ENCODE measurements at places on chromosomes 4 and X.
A peak's percentile ranks its signal among the peaks of the same experiment; 100 is the strongest.

GRCh38 chr4:122476126-122476525, 19.6 kb upstream of the IL2 start:
- DNase-seq, result no peak

DNA sequence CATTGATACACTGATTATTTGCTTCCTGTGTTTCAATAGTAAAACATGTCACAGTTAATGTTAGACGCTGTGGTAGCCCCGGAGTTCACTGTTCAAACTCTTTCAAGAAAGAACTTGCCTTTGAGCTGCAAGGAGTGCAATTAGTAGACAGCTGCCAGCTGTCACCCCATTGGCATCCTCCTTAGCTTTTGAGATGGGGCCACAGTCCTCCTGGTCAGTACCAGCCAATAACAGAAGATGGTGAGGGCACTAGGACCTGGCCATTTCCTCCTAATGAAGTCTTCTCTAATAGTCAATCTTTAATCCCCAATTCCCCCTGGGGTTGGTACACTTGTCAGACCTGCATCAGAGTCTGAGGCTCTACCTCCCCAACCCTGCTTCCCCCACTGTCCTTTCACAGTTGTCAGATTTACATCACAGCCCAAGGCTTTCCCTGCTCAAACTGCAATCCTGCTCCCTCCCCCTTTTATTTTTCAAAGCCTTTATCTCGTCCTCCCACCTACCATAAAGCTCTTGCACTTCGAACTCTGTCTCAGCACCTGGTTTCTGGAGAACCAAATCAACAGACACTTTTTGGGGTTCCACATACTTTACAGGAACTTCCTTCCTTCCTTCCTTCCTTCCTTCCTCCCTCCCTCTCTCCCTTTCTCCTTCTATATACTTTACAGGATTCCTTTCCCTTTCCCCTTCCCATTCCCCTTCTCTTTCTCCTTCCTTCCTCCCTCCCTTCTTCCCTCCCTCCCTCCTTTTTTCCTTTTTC, 182.0 kb downstream of the RASL11B start:
- DNase-seq, result no peak

DNA sequence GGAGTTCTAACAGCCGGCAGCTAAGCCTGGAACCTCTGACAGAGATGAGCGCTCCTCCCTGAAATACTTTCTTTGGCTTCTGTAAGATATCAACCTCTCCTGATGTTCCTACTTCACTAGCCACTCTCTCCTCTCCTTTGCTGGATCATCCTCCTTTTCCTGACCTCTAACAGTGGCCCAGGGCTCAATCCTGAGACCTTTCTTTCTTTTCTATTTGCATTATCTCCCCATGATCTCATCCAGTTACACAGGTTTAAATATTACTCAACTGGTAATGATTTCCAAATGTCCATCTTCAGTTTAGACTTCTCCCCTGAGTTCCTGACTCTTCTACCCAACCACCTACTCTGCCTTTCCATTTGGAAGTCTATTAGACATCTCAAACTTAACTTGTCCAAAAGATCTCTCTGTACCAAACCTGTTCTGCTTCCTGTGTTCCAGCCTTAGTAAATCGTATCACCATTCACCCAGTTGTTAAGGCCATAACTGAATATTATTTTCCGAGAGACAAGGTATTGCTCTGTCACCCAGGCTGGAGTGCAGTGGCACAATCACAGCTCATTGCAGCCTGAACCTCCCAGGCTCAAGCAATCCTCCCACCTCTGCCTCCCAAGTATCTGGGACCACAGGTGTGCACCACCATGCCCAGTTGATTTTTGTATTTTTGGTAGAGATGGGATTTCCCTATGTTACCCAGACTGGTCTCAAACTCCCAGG, 41.1 kb downstream of the RFC1 start:
- DNase-seq, result no peak

DNA sequence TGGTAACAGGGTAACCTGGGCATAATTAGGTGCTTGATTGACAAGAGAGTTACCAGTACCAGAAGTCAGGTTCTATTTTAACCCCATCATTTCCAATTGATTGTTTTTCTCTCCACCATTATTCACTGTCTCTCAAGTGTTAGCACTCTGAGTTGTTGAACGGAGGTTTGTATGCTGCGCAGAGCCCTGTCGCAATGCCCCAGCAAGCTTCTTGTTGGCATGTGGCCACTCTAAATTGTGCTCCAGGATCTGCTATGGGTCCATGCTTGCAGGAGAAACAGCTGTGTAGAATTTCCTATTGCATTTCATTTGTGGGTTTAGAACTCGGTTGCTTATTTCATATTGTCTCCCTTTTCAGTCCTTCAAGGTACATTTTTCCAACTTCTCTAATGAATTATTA, 98.2 kb downstream of the KLHL8 start:
- DNase-seq, result no peak

DNA sequence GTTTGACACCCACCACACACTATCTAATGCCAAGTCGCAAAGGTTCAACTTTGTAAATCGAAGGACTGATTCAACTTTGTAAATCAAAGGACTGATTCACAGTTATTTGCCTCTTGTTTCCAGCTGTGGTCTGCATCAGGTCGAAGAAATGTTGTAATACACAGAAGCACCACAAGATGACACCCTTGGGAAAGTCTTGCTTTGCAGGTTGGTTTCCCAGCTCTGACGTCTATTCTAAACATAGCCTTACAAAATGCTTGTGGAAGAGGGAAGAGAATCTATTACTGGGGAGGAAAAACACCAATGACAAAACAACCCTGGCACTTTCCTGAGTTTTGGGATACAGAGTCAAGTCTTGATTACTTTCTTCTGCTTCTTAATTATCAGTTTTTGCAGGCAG, 35.3 kb downstream of the SUPT20HL1 start:
- DNase-seq, result peak; percentile 10

DNA sequence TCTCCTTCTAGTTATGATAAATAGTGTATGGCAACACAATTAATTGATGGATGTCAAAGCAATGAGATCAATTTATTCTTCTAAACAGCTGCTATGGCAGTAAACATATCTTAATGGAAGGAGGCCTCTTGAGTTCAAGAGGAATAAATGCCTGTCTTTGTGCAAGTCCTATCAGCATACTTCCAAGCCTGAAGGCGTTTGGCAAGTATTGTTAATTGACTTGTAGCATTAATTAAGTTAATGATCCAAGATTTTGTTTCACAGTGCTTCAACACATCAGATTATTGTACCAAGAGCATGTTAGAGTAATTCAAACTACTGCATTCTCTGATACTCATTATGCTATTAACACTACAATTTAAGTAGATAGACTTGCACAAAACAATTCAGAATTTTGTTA, 144.8 kb downstream of the FAT4 start:
- no peak for DNase-seq

- DNase-seq, result no peak
Observed at GRCh38 chr4:78618436-78618835, 66.9 kb downstream of the ANXA3 start.

DNA sequence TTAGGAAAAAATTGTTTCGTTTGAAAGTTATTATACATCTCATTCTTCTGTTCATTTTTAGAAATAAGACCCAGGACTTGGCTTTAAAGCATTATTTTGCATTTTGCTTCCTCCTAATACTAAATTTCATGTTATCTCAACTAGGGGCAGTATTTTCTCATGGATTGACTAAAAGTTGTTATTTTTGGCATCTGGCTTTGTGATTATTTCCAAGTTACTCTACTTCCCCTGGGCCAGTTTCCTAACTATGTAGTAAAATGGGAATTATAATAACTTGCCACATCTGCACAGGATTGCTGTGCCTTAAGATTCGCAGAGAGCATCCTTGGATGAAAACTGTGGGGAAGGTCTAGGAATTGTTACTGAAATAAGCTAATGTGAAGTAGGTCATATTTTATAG, 3.0 kb downstream of the RBPJ start:
- no peak for DNase-seq

DNA sequence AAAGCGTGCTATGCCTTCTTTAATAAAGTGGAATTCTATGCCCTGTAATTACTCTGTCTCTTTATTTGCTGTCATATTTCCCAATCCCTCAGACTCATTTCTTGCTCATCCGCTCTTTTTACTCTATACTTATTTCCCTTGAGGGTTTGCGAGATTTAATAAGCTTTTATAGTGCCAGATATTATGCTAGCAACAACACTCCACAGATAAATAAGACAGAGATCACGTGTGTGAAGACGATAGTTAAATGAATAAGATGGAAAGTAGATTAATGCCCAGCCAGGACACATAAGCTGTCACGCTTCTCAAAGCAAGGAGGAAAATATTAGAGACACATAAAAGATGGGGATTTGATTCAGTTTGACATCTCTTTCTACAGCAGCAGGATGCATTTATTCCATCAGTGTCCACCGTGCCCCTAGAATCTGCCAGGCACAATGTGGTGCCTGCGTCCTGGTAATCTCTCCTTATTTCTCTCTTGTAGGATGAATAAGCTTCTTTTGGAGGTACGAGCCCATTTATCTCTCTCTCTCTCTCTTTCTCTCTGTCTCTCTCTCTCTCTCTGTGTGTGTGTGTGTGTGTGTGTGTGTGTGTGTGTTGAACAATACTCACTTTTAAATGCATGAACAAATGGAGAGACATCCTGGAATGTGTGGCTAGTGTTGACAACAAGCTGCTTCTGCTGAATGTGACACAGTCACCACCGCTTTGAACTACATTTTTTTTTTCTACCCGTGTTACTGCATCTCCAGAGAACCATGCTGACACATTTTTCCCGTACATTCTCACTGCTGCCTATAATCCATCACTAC, 48.2 kb downstream of the TMEM156 start:
- DNase-seq, result no peak

GRCh38 chr4:15035159-15035558, 32.9 kb downstream of the CPEB2 start:
- DNase-seq, result no peak

DNA sequence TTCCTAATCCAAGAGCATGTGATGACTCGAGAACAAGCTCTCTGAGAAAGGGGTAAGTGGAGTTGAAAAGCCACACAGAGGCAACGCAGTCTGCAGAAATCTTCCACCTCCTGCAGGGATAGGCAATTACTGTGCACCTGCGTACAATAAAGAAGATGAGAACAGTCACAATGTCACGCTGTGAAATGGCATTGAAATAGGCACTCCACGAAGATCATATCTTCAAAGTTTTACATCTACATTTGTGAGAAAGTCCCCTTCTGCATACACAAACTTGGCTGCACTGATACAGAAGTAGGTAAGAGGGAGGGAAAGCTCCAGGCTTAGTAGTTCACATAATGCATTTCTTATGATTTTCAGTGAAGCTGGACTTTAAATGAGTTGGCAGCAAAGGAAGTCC, 27.1 kb downstream of the DDX60L start:
- no peak for DNase-seq

DNA sequence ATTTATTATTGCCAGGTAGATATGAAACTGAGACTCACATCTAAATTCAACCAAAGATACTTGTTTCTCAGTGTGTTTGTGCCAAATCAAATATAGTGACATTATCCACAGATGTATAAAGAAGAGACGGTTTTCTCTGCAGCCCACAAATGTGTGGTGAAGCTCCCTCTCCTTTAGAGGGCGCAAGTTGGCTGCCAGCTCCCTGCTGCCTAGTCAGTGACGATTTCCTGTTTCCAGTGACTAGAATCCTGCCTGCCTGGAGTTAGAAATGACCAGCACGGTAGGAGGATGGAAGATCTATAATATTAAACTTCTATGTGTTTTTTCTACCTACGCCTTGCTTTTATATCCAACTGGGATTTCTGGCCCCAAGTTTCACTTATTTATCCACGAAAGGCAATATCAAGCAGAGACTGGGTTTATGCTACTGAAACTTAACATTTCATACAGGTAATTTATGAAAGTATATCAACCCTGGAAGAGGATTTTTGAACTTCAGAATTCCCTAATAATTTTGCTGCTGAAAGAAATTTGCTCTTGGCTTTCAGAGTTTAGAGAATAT, 1793.7 kb upstream of the TENM3 start:
- DNase-seq, result no peak

GRCh38 chrX:2373615-2374014, 127.2 kb downstream of the DHRSX start:
- no peak for DNase-seq

DNA sequence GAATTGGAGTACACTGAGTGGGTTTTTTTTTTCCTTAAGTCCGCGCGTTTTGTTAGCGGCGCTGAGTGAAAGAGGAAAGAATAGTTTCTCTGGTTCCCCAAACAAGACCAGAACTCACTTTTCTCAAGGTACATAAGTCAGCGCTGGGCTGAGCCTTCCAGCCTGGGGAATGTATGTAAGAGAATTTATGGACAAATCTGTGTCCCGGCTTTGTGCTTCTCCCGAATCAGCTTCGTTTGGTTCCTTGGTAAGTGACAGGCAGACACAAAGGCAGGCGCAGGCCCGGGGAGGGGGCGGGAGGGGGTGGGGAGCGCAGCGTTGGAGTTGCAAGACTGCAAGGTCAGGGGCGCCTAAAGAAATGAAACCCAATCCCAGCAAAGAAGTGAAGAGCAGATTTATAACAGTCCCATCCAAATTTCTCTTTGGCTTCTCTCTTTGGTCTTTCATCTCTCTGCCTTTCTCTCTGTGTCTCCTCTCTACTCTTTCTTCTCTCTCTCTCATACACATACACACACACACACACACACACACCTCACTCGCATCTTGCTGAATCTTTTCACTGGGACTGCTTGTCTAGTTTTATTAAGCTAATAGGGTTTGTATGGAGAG, 981 bp downstream of the TET2 start:
- no peak for DNase-seq

GRCh38 chr4:129345609-129346008, 249.7 kb downstream of the C4orf33 start:
- no peak for DNase-seq

DNA sequence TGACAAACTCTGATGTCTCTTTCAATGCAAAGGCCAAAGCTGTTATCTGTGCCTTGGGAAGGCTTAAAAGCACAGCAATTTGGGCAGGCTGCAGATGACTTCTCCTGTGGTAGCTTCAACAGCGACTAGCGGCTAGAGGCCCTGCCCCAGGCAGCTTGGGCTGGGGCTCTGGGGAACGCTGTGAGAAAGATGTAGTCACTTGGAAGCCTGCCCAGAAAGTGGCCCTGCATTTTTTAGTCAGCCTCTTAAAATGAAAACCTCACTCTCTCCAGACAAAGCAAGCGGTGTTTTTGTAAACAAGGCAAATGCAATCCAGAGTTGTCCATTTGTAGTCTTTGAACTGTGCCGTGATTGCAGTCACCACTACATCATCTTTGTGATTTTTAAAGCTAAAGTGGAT, 27.5 kb downstream of the PCYT1B start:
- no peak for DNase-seq

DNA sequence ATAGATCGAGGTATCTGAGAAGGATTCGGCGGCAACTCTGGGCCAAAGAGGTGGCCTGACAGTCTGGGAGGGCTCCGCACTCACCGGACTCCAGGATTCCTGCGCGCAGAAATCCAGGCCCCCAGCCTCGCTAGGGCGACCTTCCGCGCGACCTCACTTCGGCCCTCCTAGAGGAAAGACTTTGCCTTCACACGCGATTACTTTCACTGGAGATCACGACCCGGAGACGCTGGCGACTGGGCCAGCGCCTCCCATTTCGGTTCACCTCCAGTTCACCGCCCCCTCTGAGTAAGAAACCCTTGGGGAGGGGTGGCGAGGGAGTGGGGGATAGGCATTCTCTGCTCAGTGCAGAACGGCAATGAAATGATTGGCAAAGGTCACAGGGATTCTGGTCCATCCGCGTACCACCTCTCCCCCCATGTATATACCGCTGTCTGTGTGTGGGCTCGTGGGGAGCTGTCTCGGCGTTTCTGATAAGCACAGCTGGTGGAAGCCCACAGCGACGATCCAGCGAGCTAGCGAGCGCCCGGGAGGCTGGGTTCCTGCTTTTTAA, 2.5 kb downstream of the POU3F4 start:
- DNase-seq, result no peak
